ENCODE measurements at places on chromosomes 16 and 17.

- DNase-seq, result no peak
Observed at GRCh38 chr16:46859719-46860152, 24.4 kb upstream of the GPT2 start.

DNA sequence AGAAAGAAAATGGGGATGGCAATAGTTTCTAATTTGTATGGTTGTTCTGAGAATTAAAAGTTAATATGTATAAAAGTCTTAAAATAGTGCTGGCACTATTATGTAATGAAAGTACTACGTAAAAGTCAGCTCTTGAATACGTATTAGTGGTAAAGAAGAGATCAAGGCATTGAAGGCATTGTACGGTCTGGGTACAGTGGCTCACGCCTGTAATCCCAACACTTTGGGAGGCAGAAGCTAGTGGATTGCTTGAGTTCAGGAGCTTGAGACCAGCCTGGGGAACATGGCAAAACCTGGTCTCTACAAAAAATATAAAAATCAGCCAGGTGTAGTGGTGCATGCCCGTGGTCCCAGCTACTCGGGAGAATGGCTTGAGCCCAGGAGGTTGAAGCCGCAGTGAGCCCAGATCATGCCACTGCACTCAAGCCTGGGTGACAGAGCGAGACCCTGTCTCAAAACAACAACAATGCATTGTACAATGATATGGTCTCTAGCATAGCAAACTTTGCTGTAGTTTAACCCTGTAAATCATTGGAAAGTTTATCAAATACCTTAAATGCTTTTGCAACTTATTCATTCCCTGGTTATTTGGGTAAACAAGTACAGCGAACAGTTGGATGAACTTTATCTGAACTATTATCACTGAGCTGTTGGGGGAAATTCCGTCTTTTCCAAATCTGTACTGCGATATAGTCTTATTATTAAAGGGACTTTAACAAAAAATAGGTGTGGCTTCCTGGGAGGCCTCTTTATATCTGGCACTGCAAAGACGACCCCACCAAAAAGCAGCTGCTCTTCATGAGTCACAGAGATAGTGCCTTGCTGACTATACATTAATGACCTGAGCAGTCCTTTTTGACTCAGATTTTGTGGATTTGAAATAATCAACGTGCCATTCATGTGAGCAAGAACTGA is 73.6 kb downstream of the GPRC5B start:
- DNase-seq, result no peak

GRCh38 chr17:1714980-1715802 is 5.0 kb upstream of the TLCD2 start:
- DNase-seq, result no peak

- no peak for DNase-seq
Observed at GRCh38 chr17:19299214-19299747, 62.1 kb downstream of the EPN2 start.

- no peak for DNase-seq
Observed at GRCh38 chr17:42632949-42633444, 23.5 kb downstream of the TUBG1 start.

DNA sequence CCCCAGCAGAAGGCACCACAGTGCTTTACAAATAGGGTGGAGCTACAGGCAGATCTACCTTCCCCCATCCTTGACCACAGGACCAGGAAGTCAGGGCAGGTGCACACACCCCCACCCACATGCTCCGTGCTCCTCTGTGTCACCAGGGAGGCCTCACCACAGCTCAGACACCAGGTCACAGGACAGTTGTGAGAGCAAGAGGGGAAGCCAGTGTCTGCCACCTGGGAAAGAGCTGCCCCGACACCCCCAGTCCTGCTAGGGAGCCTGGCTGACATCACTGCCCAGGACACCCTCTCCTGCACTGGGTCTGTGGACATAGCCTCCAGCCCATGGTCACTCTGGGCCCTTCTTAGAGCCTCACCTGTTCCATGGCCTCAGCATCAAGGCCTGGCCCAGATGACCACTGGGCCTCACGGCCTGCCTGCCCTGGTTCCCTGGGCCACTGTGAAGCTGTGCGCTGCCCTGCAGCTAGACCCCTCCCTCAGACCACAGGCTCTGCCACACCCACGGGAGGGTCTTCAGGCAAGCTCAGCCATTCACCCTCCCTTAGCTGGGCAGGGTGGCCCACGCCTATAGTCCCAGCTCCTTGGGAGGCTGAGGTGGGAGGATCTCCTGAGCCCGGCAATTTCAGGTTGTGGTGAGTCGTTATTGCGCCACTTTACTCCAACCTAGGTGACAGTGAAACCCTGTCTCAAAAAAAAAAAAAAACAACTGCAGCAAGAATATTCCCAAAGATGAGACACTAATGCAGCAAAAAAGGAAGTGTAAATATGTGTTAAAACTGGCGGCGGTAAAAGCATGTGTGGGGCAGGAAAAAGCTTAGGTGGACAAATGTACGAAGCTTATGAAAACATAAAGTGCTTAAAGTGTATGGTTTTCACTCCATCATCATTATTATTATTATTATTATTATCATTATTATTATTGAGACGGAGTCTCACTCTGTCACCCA is 14.2 kb downstream of the POLR3K start:
- no peak for DNase-seq

DNA sequence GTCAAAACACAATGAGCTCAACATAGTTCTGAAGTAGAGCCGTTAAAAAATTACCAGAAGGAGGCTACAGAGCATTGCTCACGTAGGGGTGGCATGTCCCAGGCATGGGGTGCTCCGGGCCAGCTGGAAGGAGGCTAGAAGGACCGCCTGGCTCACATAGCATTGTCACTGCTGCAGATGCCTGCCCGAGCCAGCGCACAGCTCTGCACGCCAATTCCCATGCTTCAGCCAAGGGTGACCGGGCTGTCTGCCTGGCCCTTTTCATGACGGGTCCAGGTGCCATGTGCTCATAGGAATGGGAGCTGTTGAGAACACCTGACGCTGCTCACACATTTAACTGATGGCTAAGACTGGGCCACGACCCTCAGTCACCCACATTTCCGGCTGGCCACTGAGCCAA is 228.9 kb upstream of the FOXF1 start:
- no peak for DNase-seq

GRCh38 chr17:62949036-62949435 is 17.0 kb upstream of the TANC2 start:
- no peak for DNase-seq

DNA sequence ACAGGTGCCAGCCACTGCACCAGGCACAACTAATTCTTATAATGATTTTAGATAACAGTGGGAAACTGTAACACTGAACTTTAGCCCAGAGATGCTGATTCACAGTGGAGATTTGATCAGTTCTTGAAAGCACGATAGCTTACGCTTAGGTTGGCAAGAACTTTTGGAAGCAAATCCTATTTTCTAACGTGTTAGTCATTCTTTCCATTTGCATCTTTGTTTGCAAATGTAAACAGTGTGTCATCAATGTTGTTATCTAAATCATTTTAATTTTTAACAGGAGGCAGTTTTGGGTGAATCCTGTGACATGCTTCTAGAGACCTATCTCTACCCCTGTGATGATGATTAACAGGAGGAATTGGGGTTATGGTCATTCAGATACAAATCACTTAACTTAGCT is 35.7 kb upstream of the GNA13 start:
- DNase-seq, result no peak

DNA sequence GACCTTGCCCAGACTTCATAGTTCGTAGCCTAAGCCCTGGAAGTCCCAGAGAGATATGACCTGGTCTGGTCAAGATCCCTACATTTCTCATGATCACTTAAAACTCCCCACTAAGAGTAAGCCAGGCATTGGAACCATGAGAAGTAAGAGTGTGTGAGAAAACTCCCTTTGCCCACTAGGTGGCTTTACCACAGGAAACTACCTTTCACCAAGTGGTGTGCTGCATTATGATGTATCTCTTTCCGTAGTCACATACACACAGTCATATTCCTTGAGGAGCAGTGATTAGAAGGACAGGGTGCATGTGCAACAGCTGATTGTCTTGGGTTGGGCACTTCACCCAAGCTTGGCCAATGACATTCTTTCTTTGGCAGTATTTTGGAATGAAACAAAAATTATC is 639.3 kb downstream of the KCNJ2 start:
- no peak for DNase-seq

- DNase-seq, result no peak
Observed at GRCh38 chr16:78816499-78817195, 717.2 kb downstream of the WWOX start.
